ENCODE measurements at places on chromosomes 1 and 21.

GRCh38 chr1:195495720-195496635, 1112.3 kb downstream of the KCNT2 start:
- no peak for DNase-seq

DNA sequence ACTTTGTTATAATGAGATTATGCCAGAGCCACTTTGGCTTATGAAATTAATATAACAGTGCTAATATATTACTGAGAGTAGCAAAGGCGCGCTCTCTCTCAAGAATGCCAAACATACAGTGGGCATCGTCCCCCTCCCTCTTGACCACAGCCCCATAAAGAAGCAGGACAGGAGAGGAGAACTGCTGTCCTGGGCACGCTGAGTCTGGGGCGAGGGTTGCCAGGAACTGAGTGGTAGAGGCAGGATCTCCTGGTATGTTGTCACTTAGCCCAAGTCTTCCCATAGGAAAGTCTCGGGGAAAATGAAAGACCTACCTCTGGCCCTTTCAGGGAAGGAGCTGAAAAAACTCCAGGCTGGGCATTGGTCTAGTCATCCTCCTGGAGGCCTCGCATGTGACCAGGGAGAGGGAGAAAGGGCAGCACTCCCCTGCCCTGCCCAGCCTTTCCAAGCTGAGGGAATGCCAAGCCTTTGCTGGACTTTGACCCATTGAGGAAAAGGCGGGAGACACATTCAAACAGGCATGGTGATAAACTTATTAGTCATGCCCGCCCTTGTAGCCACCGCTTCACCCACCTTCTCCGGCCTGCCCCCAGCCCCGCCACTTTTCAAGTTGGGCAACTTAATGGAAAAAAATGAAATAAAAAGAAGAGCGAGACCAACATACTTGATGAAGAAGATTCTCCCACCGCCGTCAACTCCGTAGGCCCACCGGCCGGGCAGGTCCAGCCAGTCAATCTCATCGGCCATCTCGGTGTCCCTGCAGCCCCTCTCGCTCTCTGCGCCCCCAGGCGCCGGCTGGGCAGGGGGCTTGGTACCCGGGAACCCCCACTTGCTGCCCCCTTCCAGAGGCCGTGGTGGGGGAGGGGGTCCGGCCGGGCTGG, 17.4 kb upstream of the PLEKHA6 start:
- no peak for DNase-seq

DNA sequence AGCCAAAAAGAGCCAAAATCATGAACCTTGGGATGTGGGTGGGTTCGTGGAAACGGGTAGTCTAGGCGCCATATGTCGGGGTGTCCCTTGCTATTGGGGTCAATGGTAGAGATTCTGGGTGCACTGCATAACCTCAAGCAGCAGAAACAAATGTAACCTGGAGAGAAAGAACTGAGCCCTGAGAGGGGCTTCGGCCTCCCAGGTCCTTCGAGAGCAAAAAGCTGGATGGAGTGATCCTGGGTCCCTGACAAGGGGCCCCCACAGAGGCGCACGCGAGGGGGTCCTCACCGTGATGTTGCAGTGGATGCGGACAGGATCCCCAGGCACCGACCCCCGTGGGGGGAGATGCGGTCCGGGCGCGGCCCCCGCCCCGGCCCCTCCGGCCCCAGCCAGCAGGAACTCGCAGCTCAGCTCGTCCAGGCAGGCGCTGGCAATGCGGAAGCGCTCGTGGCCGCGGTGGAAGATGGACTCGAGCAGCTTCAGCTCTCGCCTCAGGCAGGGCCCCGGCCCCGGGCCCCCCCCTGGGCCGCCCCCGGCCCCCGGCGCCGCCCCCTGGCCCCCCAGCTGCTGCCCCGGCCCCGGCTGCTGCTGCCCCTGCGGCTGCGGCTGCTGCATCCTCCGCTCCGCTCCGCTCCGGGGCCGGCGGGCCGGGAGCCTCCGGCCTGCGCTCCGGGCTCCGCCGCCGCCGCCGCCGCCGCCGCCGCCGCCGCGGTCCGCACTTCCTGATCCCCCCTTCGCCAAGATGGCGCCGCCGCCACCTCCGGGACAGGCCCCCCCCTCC, at the start of gene UBE2Q1:
Gene UBE2Q1, minus strand, starts transcription at position 724 of the 781 bp plus-strand sequence. Its CDS starts 109 bp downstream, at position 615.
- no peak for DNase-seq

DNA sequence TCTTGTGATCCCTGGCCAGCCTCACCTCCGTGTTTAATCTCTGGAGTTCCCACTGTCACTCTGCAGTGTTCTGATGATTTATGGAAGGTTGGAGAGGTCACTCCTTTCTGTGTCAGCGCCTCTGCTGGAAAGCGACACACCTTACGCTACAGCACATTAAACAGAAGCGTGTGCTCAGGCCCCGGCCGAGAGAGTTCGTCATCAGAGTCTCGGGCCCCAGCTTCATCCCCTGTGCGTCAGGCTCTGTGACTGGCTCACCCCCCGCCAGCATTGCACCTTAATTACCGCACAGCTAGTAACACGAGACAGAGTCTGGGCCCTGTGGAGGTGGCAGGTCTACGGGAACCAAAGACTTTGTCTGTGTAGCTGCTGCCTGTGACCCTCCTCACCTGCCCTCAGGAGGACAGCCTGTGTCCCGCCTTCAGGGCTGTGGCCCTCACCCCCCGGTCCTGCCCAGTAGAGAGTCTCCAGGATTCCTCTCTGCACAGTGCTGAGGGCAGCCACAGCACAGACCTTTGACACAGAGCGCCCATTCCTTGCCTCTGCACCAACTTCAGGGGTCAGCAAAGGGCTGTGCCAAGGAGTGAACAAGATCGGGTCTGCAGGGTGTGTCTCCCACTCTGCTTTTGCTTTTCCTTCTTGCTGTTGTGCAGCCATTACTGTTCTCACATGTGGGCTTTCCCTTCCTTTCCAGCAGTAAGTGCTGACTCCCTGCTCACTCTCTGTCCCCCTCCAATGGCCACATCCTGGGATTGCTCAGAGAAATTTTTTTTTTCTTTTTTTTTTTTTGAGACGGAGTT, 157.6 kb downstream of the PGBD5 start:
- peak; percentile 95 for DNase-seq

DNA sequence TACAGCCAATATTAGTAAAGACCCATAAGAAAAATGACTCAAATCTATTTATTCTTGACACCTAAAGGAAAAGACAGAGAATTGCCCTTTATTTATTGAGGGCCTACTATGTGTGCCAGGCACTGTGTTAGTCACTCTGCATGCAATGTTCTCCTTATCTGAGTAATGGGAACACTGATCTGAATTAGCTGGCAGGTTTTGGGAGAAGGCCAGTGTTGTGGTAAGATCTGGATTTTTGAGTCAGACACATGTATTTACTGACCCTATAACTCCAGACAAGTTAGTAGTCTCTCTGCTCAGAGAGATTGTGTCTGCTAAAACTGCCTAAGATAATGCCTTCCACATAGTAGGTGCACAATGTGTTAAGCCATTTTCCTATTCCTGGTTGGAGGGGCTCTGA, 17.3 kb downstream of the LCE4A start:
- DNase-seq: no peak

DNA sequence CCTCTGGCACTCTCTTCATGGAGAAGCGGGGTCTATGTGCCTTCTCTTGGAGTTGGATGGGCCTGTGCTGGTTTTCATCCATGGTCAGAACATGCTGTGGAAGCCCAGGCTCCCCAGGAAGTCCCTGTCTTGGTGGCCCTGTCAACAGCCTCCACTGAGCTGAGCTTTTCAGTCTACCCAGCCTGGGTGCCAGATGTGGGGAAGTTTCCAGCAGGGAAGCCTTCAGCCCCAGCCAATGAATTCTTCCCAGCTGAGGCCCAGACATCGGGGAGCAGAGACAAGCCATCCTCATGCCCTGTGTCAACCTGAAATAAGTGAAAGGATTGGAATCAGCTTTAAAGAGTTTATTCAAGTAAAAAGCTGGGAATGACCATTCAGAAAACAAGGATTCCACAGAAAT, 75.1 kb upstream of the PGBD5 start:
- no peak for DNase-seq

GRCh38 chr1:53368314-53369033, 40.6 kb upstream of the LRP8 start:
- DNase-seq: no peak

- DNase-seq: no peak
Measured at GRCh38 chr1:239922778-239923522, 168.7 kb upstream of the FMN2 start.

All from hepatic stellate cell (primary cell).